ENCODE measurements at places on chromosomes 2 and 18.

GRCh38 chr2:183088061-183088460 lies 9.5 kb downstream of the DUSP19 start:
- DNase-seq: no peak

DNA sequence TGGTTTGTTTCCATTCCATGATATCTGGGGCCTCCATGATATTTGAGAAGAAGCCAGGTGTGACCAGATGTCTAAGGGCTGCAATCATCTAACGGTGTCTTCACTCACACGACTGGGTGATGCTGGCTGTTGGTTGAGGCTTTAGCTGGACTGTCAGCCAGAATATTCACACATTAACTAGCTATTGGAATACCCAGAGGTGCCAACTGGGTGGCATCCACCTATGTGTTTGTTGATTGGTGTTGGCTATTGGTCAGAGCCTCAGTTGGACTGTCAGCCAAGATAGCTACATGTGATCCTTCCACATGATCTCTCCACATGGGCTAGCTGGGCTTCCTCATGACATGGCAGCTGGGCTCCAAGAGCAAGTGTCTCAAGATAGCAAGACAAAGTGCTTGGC lies 117.4 kb downstream of the CDCA7 start:
- DNase-seq: no peak

- no peak for DNase-seq
These were observed 202.8 kb upstream of the TWIST2 start for GRCh38 chr2:238645095-238645494.

DNA sequence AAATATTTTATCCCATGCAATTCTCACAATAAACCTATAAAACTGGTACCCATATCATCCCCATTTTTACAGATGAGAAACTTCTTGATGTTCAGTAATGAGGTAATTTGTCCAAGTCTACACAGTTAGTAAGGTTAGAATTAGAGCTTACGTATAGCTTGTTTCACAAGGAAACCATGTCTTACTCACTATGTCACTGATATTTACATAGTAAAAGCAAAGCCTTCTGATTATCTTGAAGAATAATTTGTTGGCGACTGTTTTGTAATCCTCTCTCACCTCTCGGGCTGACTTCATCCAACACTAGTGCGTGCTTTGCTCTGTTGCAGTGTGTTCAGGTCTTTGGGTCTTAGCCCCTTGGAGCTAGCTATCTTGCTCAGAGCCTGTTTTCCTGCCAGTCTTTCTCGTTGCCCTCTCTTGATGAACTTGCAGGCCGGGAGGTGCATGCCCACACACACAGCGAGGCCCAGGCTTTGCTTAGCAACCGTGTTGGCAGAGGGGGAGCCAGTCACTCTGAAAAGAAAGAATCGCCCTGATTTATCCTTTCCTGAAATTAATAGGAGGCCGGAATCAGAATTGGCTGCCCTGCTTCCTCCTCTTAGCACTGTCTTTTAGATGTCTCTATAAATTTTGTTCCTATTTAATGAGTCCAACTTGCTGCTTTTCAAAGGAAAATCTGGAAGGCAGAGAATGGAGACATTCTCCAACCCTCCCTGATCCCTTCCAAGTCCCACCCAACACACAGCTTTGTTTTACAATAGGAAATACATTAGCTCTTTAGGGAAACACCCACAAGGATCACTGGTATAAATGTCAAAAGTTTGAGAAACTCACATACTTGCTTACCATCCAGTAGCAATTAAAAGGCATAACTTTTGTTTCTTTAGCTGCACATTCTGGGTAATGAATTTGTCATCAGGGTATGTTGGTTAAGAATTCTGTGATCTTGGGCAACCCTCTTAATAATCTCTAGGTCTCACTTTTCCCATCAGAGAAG lies 97.6 kb upstream of the SEC11C start:
- DNase-seq: no peak

DNA sequence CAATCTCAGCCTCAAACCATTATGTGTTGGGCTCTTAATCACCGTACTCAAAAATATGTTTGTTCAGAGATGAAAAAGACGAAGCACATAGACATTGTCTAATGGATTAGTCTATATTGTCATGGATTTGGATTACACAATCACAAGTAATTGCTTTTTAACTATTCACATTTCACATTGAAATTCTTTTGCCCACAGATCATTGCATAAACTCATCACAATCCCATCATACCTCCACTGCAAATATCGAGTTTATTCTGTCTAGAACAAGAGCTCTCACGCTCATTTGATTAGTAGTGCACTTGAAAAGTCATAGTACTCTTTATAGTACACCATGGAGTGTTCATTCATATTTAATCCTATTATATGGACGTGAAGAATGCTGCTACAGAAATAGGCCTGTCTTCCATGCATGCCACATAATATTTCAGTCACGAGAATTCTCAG lies 97.9 kb upstream of the SOX11 start:
- no peak for DNase-seq

DNA sequence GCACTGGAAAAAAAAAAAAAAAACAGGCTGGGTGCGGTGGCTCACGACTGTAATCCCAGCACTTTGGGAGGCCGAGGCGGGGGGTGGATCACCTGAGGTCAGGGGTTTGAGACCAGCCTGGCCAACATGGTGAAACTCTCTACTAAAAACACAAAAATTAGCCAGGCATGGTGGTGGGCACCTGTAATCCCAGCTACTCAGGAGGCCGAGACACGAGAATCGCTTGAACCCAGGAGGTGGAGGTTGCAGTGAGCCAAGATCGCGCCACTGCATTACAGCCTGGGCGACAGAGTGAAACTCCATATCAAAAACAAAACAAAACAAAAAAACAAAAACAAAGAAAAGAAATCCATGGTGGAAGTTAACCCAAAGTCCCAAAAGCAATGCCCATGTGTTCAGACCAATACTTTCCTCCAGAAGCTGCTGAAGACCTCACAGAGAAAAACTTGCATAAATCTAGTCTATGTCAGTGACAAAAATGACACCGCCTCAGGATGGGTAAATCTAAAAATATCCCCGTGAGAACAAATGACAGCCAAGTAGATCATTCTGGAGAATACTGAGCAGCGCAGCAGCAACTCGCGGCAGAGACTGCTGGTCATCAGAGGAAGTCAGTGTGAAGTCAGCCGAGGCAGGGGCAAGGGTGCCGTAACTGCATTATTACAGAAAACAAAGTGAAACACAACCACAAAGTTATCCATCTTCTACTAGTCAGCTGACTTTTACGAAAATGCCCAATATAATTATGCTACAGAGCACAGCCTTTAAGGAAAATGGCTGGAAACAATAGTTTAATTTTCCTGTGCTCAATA lies 41.0 kb downstream of the LPIN2 start:
- DNase-seq: peak; percentile 50

GRCh38 chr18:48840491-48840877 lies 110.3 kb downstream of the SMAD7 start:
- no peak for DNase-seq

GRCh38 chr18:34122724-34123334 lies 101.9 kb downstream of the NOL4 start:
- DNase-seq: no peak

DNA sequence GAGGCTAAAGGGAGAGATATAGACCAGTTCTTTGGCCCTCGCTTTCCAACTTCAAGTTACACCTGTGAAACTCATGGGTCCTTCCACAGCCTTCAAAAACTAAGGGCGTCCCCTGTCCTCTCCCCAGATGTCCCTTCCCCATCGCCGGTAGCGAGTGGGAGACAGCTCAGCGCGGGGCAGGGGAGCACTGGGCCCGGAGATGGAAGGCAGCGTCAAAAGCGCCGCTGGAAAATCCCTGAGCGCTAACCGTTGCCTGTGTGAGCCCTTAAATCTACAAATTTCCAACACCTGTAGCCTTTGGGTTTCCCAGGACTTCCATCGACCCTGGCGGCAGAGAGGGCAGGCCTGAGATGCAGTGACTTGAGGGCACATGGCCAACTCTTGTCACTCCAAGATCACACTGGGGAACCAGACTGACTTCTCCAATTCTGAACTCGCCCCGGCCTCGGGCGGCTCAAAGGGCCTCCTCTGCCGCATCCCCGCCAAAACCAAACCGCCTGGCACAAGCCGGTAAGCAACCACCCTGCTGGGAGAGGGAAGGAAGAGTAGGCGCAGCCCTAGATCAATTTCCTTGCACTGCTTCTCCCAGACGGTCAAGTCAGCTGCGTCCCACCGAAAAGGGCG lies 879 bp upstream of the EPAS1 start:
- DNase-seq: no peak

DNA sequence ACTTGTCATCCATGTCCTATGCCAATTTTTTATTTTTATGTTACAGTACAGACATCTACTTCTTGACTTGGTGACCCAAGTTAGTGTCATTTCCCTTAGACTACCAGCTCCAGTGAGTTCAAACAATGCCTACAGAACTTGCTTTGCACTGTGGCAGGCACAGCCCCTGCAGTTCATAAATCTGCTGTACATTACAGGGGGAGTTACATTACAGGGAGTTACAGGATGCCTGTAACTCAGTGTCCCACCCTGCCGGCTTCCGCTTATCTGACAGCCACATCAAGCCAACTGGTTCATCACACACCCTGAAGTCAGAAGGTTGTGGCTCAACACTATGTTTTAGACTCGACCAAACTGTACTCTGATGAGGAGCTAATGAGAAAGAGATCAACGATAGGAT lies 7.8 kb upstream of the NPAS2 start:
- DNase-seq: no peak

GRCh38 chr18:74937291-74937690 lies 271.6 kb downstream of the PTGR3 start:
- DNase-seq: no peak

- DNase-seq: no peak
These were observed 53.0 kb downstream of the ACKR3 start for GRCh38 chr2:236622660-236623059.

DNA sequence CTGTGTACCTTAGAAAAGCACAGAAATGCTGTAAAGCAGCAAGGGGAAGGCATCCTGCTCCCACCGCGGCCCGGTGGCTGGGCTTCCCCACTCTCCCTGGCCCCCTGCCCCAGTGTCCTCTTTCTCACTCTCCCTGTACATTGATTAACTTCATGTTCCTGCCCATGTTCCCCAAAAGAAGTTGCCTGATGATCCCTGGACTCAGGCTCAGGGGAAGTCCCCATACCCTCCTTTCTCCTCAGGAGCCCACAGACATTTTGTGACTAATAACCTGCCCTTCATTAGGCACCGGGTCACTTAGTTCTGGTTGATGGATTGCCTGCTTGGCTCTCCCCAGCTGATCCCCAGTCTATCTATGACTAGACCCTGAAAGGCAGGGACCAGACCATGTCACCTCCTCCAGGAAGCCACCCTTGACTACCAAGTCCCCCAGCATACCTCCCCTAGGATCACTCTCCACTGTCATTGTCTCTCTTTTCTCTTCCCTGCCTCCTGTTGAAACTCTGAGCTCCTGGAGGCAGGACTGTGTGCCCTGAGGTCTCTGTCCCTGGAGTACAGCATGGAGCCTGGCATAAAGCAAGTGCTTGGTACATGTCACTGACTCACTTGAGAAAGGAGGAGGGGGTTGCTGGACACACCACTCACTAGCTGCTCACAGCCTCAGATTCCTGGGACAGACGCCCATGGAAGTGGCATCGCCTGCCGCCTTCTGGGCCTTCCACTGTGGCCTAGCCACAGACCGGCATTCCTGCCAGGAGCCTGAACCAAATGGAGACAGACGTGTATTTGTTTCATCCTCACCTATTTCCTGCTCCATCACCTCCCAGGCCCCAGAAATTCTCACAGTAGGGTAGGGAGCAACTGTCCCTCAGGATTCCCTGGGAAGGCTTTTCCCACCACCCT lies 13.5 kb downstream of the MALL start:
- DNase-seq: no peak

- no peak for DNase-seq
These were observed 52.1 kb downstream of the NEMP2 start for GRCh38 chr2:190482451-190482850.

DNA sequence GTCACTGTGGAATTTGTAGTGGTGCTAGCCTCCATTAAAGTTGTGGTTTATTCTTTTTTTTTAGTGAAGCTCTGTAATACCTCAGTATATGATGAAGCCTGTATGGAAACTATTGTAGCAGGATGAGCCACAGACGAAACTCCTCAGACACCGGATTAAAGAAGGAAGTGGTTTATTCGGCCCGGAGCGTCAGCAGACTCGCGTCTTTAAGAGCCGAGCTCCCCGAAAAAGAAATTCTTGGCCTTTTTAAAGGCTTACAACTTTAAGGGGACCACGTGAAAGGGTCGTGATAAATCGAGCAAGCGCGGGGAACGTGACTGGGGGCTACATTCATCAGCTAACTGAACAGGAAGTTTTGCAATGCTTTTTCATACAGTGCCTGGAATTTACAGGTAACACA lies 8.1 kb upstream of the CCL20 start:
- DNase-seq: no peak

GRCh38 chr2:152097290-152097800 lies 1.5 kb downstream of the CACNB4 start:
- DNase-seq: no peak

DNA sequence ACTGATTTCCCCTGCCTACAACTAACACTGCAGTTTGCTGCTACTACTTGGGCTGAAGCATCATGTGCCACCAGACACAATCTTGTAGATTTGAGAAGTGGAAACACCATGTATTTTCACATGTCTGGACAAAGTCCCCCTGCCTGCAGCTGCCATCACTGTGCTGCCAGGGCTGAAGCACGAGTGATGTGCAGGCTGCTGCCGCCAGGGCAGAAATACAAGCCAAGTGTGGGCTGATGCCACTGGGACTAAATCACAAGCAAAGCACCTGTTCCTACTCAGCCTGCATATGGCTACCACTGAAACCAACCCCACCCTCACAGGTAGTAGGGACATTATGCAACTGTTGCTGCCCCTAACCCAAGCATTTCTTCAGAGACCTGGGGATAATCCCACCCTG lies 179.5 kb upstream of the SLC35G4 start:
- no peak for DNase-seq

- DNase-seq: no peak
These were observed 24.7 kb upstream of the CEP68 start for GRCh38 chr2:65031341-65032018.

GRCh38 chr2:381941-382727 lies 94.2 kb upstream of the ALKAL2 start:
- DNase-seq: no peak

- DNase-seq: no peak
These were observed 33.2 kb upstream of the SP3 start for GRCh38 chr2:173998386-173998785.

DNA sequence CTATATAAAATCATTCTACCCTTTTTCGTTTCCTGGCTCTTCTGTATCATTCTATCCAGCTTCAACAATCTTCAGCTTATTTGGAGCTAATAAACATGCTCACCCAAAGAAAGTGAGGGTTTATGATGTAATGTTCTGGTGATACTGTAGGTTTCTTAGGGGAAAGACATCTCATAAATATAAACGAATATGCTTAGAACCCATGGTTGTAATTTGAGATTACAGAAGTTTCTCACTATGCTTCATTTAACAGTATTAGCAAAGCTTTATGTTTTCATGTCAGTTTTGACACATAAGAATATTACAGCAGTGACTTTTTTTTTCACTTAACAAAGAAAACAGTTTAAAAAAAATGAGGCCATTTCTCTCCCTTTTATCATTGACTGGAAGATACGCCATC lies 11.8 kb upstream of the PEX13 start:
- DNase-seq: no peak

DNA sequence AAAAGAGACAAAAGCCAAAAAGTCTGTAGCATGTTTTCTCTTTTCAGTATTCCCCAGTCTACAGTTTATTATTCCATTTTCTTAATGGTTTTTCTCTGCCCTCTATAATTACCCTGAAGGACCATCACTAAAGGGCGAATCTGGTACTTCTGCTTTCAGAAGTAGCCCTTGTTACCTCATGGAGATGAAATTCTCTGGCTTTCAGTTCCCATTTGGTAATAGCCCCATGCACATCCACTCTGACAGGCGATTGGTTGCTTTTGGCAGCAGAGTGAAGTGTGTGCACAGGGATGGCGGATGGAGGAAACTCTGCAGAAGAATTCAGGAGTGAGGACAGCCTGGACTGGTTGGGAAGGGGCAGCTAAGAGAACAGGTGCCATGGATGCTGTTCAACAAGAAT lies 66.3 kb upstream of the NABP1 start:
- no peak for DNase-seq

All from activated T-helper 1 cell treated with Interleukin-2 at 50 U/mL for 16 hours (primary cell).